Stomach (tissue), 19 donors: ENCODE measurements at places on chromosomes 7 and 10. TPM values are rescaled to one million over a fixed set of nuclear protein-coding genes. Genes with fewer than 3 reads are reported as not detected.

- no peak overlapping the region for H3K4me3 ChIP-seq
- H3K4me1 ChIP-seq: no peaks in the 10 kb centered on the region
- no peaks in the 10 kb centered on the region for H3K27me3 ChIP-seq
- no peaks in the 10 kb centered on the region for H3K36me3 ChIP-seq
Measured at GRCh38 chr10:129483430-129484010, 16.5 kb downstream of the MGMT start.

- no peaks in the 10 kb centered on the region for H3K27me3 ChIP-seq
- H3K4me1 ChIP-seq: peaks cover 3% of the 10 kb centered on the region
- H3K27ac ChIP-seq: no peak overlapping the region
- H3K36me3 ChIP-seq: no peaks in the 10 kb centered on the region
Measured at GRCh38 chr10:36345807-36346206, 703.7 kb upstream of the FZD8 start.

DNA sequence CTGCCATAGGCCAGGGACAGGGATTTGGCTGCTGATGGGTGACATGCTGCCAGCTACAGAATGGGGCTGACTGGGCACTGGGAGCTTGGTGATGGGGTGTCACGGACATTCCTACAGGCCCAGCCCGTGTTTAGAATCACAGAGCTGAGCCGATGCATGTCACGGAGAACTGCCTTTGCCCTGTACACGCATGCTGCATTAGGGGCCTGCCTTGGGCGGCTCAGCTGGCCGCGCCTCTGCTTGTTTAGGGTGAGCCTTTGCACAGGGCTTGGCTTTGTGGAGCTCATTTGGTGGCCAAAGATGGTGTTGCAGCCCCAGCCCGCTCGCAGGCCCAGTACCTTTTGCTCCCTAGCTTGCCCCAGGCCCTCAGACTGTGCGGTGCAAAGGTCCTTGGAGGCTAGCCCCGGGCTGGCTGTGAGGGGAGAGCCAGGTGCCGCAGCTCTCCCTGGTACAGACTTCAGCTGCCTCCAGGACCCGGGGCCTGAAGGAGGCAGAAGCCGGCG lies 108.4 kb upstream of the BTBD16 start:
- peaks cover 53% of the 10 kb centered on the region for H3K4me1 ChIP-seq
- H3K36me3 ChIP-seq: peaks cover 8% of the 10 kb centered on the region
- peaks cover 29% of the 10 kb centered on the region for H3K27me3 ChIP-seq
- peak; percentile 56 for DNase-seq
- no peak overlapping the region for H3K27ac ChIP-seq

- no peaks in the 10 kb centered on the region for H3K36me3 ChIP-seq
- H3K4me3 ChIP-seq: no peak overlapping the region
- no peak overlapping the region for H3K27ac ChIP-seq
Measured at GRCh38 chr7:52723606-52724005, 311.8 kb upstream of the POM121L12 start.

- no peak overlapping the region for H3K27ac ChIP-seq
- DNase-seq: no peak
- H3K4me1 ChIP-seq: no peaks in the 10 kb centered on the region
- H3K36me3 ChIP-seq: no peaks in the 10 kb centered on the region
- H3K27me3 ChIP-seq: no peaks in the 10 kb centered on the region
- no peak overlapping the region for H3K4me3 ChIP-seq
Measured at GRCh38 chr10:126155528-126155927, 232.7 kb downstream of the ADAM12 start.

DNA sequence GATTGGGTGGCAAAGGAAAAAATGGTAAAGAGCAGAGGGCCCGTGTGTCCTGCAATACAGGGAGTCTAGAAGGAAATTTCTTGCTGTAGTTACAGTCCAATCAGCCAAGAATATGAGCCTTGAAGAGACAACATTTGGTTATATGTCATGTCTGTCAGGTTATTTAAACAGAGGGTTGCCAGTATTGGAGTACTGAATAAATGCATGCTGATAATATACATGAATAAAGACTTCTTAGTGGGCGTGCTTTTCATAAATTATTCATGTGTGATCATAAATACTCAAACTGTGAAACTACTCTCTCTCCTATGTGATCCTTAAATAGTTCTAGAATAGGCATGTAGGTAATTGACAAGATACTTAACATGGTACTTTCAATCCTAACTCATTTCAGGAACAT lies 249.0 kb downstream of the CRPPA start:
- no peak overlapping the region for H3K27ac ChIP-seq
- H3K36me3 ChIP-seq: no peaks in the 10 kb centered on the region
- H3K4me3 ChIP-seq: no peak overlapping the region
- DNase-seq: no peak

- H3K36me3 ChIP-seq: no peaks in the 10 kb centered on the region
- no peak for DNase-seq
- no peaks in the 10 kb centered on the region for H3K27me3 ChIP-seq
- no peak overlapping the region for H3K4me3 ChIP-seq
- no peak overlapping the region for H3K27ac ChIP-seq
Measured at GRCh38 chr10:90302758-90303481, 554.9 kb downstream of the HTR7 start.

- no peaks in the 10 kb centered on the region for H3K27me3 ChIP-seq
- no peaks in the 10 kb centered on the region for H3K36me3 ChIP-seq
- DNase-seq: no peak
Measured at GRCh38 chr7:45702751-45703150, 128.6 kb downstream of the ADCY1 start.

- no peak for DNase-seq
- peaks cover 15% of the 10 kb centered on the region for H3K4me1 ChIP-seq
- no peaks in the 10 kb centered on the region for H3K27me3 ChIP-seq
Measured at GRCh38 chr10:101071267-101071884, 9.6 kb downstream of the KAZALD1 start.

GRCh38 chr10:94076325-94076841 lies 82.7 kb downstream of the PLCE1 start:
- no peaks in the 10 kb centered on the region for H3K27me3 ChIP-seq
- H3K4me1 ChIP-seq: peaks cover 16% of the 10 kb centered on the region
- DNase-seq: peak; percentile 80
- H3K36me3 ChIP-seq: no peaks in the 10 kb centered on the region
- H3K4me3 ChIP-seq: no peak overlapping the region

- H3K4me3 ChIP-seq: peak within 1 kb of the TSS; percentile 62
- no peaks in the 10 kb centered on the region for H3K36me3 ChIP-seq
- no peaks in the 10 kb centered on the region for H3K27me3 ChIP-seq
- peaks cover 11% of the 10 kb centered on the region for H3K4me1 ChIP-seq
Measured at GRCh38 chr10:59362144-59362958, at the start of gene FAM13C. Gene FAM13C (minus strand): TSS chr10:59362549. CDS start chr10:59362460, 89 bp downstream.

DNA sequence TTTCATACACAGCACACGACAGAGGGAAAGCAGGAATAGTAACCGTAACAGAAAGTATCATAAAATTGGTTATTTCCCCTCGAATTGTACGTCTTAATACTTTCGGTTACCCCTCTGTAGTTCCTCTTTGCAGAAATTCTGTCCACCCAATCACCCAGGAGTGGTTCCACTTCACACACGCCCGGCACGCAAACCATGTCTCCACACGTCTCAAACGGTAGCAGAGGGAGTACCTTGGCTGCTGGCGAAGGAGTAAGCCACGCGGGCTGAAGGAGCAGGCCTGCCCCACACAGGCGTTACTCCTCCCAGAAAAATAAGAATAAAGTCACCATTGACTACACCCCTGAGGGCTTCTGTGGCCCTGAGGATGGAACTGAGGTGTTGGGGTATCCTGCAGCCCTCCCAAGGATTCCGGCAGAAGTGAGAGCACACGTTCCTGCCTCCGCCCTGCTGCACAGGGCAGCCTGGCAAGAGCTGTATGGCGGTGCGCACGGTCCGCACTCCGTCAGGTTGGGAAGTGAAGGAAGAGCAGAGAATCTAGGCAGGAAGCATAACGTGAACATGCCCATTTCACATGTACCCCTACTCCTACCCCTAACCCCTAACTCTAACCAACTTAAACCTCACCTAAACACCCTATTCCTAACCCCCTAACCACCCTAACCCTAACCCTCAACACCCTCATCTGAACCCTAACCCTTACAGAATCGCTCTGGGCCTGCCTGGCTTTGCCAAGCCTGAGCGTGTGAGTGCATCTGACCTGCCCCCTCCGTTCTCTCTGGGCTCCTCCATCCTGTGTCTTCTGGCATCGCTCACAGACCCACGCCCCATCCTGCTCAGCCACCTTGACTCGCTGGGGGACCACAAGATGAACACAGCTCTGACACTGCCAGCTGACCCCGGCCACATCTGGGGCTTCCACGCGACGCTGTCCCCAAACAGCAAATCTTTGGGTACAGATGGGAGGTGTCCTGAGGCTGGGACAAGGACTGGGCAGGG lies 18.2 kb downstream of the GPR146 start:
- no peaks in the 10 kb centered on the region for H3K27me3 ChIP-seq
- no peak overlapping the region for H3K4me3 ChIP-seq

- H3K4me1 ChIP-seq: peaks cover 7% of the 10 kb centered on the region
- H3K27me3 ChIP-seq: no peaks in the 10 kb centered on the region
- DNase-seq: no peak
- no peak overlapping the region for H3K4me3 ChIP-seq
Measured at GRCh38 chr10:108462005-108462404, 1297.5 kb upstream of the SORCS1 start.

- H3K36me3 ChIP-seq: no peaks in the 10 kb centered on the region
- H3K27ac ChIP-seq: no peak overlapping the region
- H3K27me3 ChIP-seq: no peaks in the 10 kb centered on the region
- no peaks in the 10 kb centered on the region for H3K4me1 ChIP-seq
Measured at GRCh38 chr7:28228396-28228795, 47.8 kb upstream of the JAZF1 start.

DNA sequence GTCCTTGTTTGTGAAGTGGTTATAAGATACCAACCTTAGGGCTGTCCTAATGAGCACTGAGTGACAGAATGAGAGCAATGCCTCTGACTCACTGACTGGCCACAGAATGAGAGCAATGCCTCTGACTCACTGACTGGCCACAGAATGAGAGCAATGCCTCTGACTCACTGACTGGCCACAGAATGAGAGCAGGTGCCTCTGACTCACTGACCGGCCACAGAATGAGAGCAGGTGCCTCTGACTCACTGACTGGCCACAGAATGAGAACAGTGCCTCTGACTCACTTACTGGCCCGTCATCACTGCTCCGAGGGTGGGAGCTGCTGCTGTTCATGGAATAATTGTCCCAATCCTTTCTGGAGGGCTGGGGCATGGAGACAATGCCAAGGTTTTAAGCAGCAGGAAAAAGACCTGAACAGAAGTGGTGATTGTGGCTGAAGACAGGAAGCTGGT lies 265.2 kb upstream of the PPP2R2D start:
- H3K4me1 ChIP-seq: no peaks in the 10 kb centered on the region
- DNase-seq: peak; percentile 71
- no peak overlapping the region for H3K4me3 ChIP-seq
- no peaks in the 10 kb centered on the region for H3K27me3 ChIP-seq

- H3K27ac ChIP-seq: no peak overlapping the region
- no peak overlapping the region for H3K4me3 ChIP-seq
- peaks cover 15% of the 10 kb centered on the region for H3K4me1 ChIP-seq
Measured at GRCh38 chr10:33320288-33320687, 14.2 kb downstream of the NRP1 start.

GRCh38 chr10:96073722-96074121 lies 30.3 kb downstream of the CCNJ start:
- no peaks in the 10 kb centered on the region for H3K4me1 ChIP-seq
- DNase-seq: no peak
- H3K4me3 ChIP-seq: no peak overlapping the region
- no peak overlapping the region for H3K27ac ChIP-seq
- no peaks in the 10 kb centered on the region for H3K36me3 ChIP-seq

GRCh38 chr10:70540789-70541360 lies 61.7 kb downstream of the PRF1 start:
- no peak overlapping the region for H3K27ac ChIP-seq
- DNase-seq: peak; percentile 24
- H3K27me3 ChIP-seq: no peaks in the 10 kb centered on the region
- peaks cover 16% of the 10 kb centered on the region for H3K4me1 ChIP-seq
- H3K36me3 ChIP-seq: no peaks in the 10 kb centered on the region

GRCh38 chr7:134167250-134167649 lies 40.1 kb downstream of the LRGUK start:
- no peak overlapping the region for H3K27ac ChIP-seq
- no peaks in the 10 kb centered on the region for H3K4me1 ChIP-seq
- no peaks in the 10 kb centered on the region for H3K36me3 ChIP-seq
- H3K27me3 ChIP-seq: no peaks in the 10 kb centered on the region
- DNase-seq: no peak

Gene INA
- total RNA-seq: not detected

Gene CHAT
- not detected for total RNA-seq

Gene CRHR2
- not detected for total RNA-seq

Gene ZNF239
- total RNA-seq: 37.5 TPM

Gene DHTKD1
- 9.8 TPM for total RNA-seq

Gene PDE6C
- total RNA-seq: not detected

Gene PRKAR1B
- 28.1 TPM for total RNA-seq

Gene MALSU1
- 48.8 TPM for total RNA-seq

Gene IKZF1
- total RNA-seq: 4.5 TPM
